Activated naive CD8-positive, alpha-beta T cell treated with anti-CD3 and anti-CD28 coated beads for 36 hours (primary cell): ENCODE measurements at places on chromosomes 2 and 18.

- H3K27ac ChIP-seq, result no peak overlapping the region
- H3K4me1 ChIP-seq, result no peaks in the 10 kb centered on the region
- DNase-seq, result no peak
- H3K27me3 ChIP-seq, result no peaks in the 10 kb centered on the region
- H3K4me3 ChIP-seq, result no peak overlapping the region
These were observed 119.9 kb upstream of the NDUFV2 start for GRCh38 chr18:8982416-8983183.

DNA sequence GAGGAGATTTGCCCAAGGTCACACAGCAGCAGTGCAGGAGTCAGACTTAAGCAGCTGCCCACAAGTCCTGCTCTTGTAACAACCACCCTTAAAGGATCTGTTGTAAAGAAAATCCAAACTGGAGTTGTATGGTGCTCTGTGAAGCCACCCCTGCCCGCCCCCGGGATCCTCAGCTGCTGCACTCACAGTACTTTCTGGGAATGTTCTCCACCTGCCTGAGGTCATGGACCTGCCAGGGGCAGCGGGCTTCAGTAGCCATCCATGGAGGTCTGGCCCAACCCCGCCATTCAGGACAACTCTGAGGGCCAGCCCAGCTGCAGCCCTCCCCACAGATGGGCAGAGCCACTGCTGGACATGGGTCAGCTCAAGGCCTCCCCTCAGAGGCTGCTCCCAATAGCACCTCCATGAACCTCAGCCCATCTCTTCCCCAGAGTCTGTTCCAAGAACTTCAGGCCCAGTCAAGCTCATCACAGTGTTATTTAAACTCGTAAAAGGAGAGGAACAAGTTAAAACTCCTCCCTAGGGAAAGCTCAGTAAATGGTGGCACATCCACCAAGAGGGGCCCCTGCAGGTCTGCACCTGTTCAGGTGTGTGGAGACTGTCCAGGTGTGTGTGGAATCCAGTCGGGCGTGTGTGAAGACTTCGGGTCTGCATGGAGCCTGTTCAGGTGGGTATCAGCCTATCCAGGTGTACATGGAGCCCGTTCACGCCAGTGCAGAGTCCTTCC lies 39.4 kb upstream of the GPC1 start:
- no peaks in the 10 kb centered on the region for H3K27me3 ChIP-seq
- no peaks in the 10 kb centered on the region for H3K36me3 ChIP-seq
- no peak overlapping the region for H3K4me3 ChIP-seq
- H3K4me1 ChIP-seq, result no peaks in the 10 kb centered on the region

- no peaks in the 10 kb centered on the region for H3K36me3 ChIP-seq
- no peak overlapping the region for H3K27ac ChIP-seq
- peaks cover 7% of the 10 kb centered on the region for H3K27me3 ChIP-seq
- DNase-seq, result no peak
These were observed 111.6 kb upstream of the GCFC2 start for GRCh38 chr2:75822336-75822735.

DNA sequence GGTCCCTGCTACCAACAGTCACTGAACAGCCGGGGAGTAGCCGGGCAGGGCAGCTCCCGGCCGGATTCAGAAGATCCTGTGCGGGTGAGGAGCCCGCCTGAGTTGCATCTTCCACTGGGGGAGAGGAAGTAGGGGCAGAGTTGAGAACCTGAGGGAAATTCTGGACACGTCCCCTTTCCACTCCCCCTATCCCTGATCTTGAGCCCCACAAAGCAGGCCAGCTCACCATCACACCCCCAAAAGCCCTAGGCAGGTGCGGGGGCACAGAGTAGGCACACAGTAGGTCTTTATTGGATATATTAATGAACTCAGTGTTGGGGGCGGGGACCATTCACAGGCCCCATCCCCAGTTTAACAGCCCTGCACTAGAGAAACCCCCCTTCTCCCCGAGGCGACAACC lies 81.9 kb upstream of the UXS1 start:
- no peak overlapping the region for H3K4me3 ChIP-seq
- no peak for DNase-seq
- no peaks in the 10 kb centered on the region for H3K36me3 ChIP-seq
- H3K27ac ChIP-seq, result no peak overlapping the region

- no peak overlapping the region for H3K4me3 ChIP-seq
- no peaks in the 10 kb centered on the region for H3K4me1 ChIP-seq
- DNase-seq, result no peak
- no peak overlapping the region for H3K27ac ChIP-seq
These were observed 124.4 kb downstream of the ASB1 start for GRCh38 chr2:238551091-238551490.

DNA sequence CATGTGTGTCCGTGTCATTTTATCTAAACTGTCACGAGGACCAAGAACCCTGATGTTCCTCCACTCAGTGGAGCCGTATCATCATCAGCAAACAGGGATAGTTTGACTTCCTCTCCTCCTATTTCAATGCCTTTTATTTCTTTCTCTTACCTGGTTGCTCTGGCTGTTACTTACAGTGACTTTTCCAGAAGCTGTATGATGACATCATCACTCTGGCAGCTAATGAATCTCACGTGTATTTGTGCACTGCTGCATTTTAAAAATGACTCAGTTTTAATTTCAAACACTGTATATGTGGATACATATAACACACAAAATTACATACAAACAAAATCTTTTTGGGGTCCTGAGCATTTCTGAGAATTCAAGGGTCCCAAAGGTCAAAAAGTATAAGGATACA lies 481.4 kb downstream of the CDH2 start:
- DNase-seq, result no peak
- no peaks in the 10 kb centered on the region for H3K4me1 ChIP-seq
- H3K27me3 ChIP-seq, result no peaks in the 10 kb centered on the region
- H3K36me3 ChIP-seq, result no peaks in the 10 kb centered on the region

- no peaks in the 10 kb centered on the region for H3K36me3 ChIP-seq
- no peaks in the 10 kb centered on the region for H3K4me1 ChIP-seq
- DNase-seq, result no peak
- H3K27ac ChIP-seq, result no peak overlapping the region
- H3K27me3 ChIP-seq, result no peaks in the 10 kb centered on the region
These were observed 382.1 kb downstream of the OSR1 start for GRCh38 chr2:18976168-18976961.

DNA sequence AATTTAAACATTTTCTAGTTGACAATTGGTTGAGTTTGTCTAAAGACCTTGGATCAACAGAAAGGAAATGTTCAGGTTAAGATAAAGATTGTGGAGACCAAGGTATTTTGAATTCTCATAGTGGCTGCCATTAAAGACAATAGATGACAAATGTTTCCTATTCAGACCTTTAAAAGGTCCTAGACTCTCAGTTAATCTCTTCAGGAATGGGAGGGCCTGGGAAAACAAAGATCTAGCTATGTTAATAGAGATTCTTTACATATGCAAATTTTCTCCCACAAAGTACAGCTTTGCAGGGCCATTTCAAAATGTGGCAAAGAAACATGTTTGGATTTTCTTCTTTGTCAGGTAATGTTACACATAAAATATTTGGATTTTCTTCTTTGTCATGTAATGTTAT lies 403.9 kb downstream of the SPAG16 start:
- no peak overlapping the region for H3K4me3 ChIP-seq
- no peaks in the 10 kb centered on the region for H3K4me1 ChIP-seq
- DNase-seq, result no peak
- H3K36me3 ChIP-seq, result no peaks in the 10 kb centered on the region

DNA sequence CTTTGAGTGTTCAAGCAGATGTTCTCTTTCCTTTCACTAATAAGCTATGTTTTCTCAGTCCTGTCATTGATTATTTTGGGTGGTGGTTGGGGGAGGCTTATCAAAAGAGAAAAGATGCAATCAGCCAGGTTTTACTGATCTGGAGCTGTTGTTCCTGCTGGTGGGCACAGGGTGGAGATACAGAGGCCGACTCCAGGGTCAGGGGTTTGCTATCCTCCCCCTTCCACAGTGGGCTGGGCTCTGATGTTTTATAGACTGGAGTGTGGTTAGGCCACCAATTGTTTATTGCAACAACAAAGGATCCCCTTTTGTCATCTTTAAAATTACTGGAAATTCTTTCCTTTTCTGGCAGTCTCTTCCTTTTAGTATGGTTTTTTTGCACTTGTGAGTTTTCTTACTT lies 120.5 kb downstream of the TANC1 start:
- peaks cover 53% of the 10 kb centered on the region for H3K4me1 ChIP-seq
- no peaks in the 10 kb centered on the region for H3K36me3 ChIP-seq
- no peak for DNase-seq
- H3K27ac ChIP-seq, result no peak overlapping the region
- H3K4me3 ChIP-seq, result no peak overlapping the region

DNA sequence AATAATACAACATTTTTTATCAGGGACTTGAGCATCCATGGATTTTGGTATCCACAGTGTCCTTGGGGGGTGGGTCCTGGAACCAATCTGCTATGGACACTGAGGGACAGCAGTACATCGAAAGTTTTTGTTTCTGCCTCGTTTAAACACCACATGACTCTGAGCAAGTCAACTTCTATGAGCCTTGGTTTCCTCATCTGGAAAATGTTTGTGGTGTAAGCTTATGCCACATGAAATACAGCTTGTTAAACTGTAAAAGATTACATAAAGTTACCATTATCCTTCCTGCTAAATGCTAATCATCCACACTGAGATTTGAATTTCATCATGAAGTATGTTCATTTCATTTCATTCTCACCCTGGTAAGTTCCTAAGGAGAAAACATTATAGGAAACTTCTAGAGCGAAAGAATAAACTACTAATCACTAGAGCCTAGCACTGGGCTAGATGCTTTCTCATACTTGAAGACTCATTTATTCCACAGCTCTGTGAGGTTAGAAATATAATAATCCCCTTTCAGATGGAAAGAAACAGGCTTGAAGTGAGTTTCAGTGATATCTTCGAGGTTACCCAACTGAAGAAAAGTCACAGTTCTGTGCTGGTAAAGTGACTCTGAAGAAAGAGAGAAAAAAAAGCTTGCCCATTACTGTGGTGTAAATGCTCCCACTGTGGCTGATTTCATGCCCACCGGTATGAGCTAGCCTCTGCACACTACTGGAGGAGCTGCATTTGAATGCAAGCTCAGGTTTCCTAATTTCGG lies 29.2 kb downstream of the MCFD2 start:
- peak; percentile 10 for DNase-seq
- no peaks in the 10 kb centered on the region for H3K36me3 ChIP-seq
- no peak overlapping the region for H3K4me3 ChIP-seq
- H3K27ac ChIP-seq, result peak overlapping the region; percentile 73
- H3K27me3 ChIP-seq, result peaks cover 4% of the 10 kb centered on the region

- H3K36me3 ChIP-seq, result no peaks in the 10 kb centered on the region
- no peaks in the 10 kb centered on the region for H3K4me1 ChIP-seq
- H3K27ac ChIP-seq, result no peak overlapping the region
- H3K27me3 ChIP-seq, result peaks cover 7% of the 10 kb centered on the region
- no peak overlapping the region for H3K4me3 ChIP-seq
These were observed 212.1 kb downstream of the ARL6IP6 start for GRCh38 chr2:152930501-152930900.

GRCh38 chr18:70354771-70355170 lies 65.9 kb downstream of the SOCS6 start:
- H3K27me3 ChIP-seq, result no peaks in the 10 kb centered on the region
- H3K4me1 ChIP-seq, result no peaks in the 10 kb centered on the region
- no peak overlapping the region for H3K27ac ChIP-seq
- no peaks in the 10 kb centered on the region for H3K36me3 ChIP-seq
- H3K4me3 ChIP-seq, result no peak overlapping the region
- no peak for DNase-seq

GRCh38 chr18:54192415-54192814 lies 32.1 kb downstream of the MBD2 start:
- peaks cover 11% of the 10 kb centered on the region for H3K4me1 ChIP-seq
- H3K27me3 ChIP-seq, result no peaks in the 10 kb centered on the region
- H3K27ac ChIP-seq, result no peak overlapping the region
- peaks cover 22% of the 10 kb centered on the region for H3K36me3 ChIP-seq

GRCh38 chr2:196268025-196268424 lies 96.6 kb upstream of the STK17B start:
- H3K27ac ChIP-seq, result peak overlapping the region; percentile 79
- peaks cover 5% of the 10 kb centered on the region for H3K36me3 ChIP-seq
- peaks cover 57% of the 10 kb centered on the region for H3K4me1 ChIP-seq
- DNase-seq, result no peak
- H3K27me3 ChIP-seq, result no peaks in the 10 kb centered on the region
- peak overlapping the region; percentile 27 for H3K4me3 ChIP-seq

- no peak for DNase-seq
- H3K36me3 ChIP-seq, result peaks cover 39% of the 10 kb centered on the region
- H3K27ac ChIP-seq, result no peak overlapping the region
- H3K4me3 ChIP-seq, result no peak overlapping the region
- H3K4me1 ChIP-seq, result peaks cover 12% of the 10 kb centered on the region
These were observed 49.8 kb upstream of the CABYR start for GRCh38 chr18:24089076-24089475.

DNA sequence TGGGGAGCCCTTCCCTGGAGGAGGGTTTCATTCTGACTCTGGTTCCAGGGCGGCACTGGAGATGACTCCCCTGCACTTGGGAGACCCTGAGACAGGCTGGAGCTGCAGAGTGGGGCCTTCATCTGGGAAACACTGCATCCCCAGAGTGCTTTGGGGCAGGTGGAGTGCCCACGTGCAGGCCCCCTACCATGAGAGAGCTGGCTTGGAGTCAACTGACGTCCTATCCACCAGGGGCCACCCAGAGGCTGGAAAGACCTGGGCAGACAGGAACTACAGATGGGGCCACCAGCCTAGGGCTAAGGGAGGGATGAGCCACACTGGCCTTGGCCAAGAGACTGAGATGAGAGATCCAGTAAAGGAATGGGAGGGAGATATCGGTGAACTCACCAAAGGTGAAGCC lies 153.8 kb downstream of the ASB1 start:
- no peaks in the 10 kb centered on the region for H3K4me1 ChIP-seq
- no peak overlapping the region for H3K27ac ChIP-seq
- no peak for DNase-seq
- H3K27me3 ChIP-seq, result peaks cover 5% of the 10 kb centered on the region
- H3K36me3 ChIP-seq, result no peaks in the 10 kb centered on the region
- H3K4me3 ChIP-seq, result no peak overlapping the region

- H3K4me1 ChIP-seq, result peaks cover 10% of the 10 kb centered on the region
- H3K27ac ChIP-seq, result no peak overlapping the region
- no peaks in the 10 kb centered on the region for H3K27me3 ChIP-seq
- H3K36me3 ChIP-seq, result peaks cover 20% of the 10 kb centered on the region
- H3K4me3 ChIP-seq, result no peak overlapping the region
- DNase-seq, result no peak
These were observed 34.6 kb downstream of the PREPL start for GRCh38 chr2:44326548-44327264.

DNA sequence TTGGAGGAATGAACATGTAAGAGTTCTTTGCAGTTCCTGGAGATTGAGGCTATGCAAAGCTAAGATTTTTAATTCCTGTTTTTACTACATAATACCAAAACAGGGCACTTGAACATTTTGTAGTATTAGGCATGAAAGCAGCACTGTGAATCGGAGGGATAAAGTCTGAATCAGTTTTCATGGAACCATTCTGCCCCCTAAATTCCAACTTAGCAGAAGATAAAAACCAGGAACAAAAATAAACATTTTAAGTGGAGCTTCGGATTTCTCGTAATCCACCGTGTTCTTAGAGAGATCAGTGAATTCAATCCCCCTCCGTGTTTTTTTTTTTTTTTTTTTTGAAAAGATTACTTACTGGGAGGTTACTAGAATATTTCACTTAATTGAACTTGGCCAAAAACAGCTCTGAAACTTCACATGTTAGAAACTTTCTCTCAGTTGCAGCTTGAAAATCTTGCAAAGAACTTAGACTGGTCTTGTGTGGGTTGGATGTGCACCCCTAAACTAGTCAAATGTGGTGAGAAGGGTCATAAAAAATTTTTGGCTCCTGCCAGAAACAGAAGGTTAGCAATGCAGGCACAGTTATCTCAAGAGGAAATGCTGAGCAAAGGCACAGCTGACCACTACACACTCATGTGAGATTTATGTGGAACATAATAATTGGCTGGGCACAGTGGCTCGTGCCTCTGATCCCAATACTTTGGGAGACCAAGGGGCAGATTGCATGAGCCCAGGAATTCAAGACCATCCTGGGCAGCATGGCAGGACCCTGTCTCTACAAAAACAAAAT lies 145.4 kb upstream of the RNF152 start:
- H3K4me3 ChIP-seq, result no peak overlapping the region
- no peaks in the 10 kb centered on the region for H3K36me3 ChIP-seq
- peaks cover under 1% of the 10 kb centered on the region for H3K4me1 ChIP-seq
